SJSA1 (cell line): ENCODE measurements at places on chromosomes 4 and X. TPM values are rescaled to one million over a fixed set of nuclear protein-coding genes. Genes with fewer than 3 reads are reported as not detected.

FAM236A gene
- total RNA-seq, result not detected in 2 replicates

RTL9 gene
- 0.11 TPM in 1 of 2 replicates, not detected in the other for total RNA-seq

HDX gene
- 4.0 and 4.6 TPM in 2 replicates for total RNA-seq

CXorf49 gene
- total RNA-seq, result not detected in 2 replicates

MED14 gene
- total RNA-seq, result 9.0 and 18.9 TPM in 2 replicates

GPC4 gene
- 22.3 and 25.8 TPM in 2 replicates for total RNA-seq

HEPH gene
- total RNA-seq, result 5.8 and 9.6 TPM in 2 replicates

CFAP99 gene
- total RNA-seq, result not detected in 2 replicates

TCEAL3 gene
- total RNA-seq, result 21.0 and 30.5 TPM in 2 replicates

DNA sequence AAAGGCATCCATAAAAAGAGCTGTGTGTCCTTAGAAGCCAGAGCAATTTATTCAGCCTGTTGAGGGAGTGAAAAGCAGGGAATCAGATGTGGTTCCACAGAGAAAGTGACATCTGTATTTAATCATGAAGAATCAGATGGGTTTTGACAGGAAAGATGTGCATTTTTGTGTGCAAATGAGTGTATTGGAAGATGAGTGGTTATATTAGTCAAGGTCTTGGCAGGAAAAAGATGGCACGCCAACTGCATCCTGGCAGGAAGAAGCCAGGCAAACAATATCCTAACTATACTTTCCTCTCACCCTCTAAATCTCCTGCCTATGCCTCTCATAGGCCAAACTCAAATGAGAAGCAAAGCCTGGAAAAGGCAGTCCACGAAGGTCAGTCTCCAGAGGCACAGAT is 59.1 kb downstream of the SCFD2 start:
- no peaks in the 10 kb centered on the region for H3K4me1 ChIP-seq

GRCh38 chr4:18611026-18611425 is 589.5 kb upstream of the LCORL start:
- H3K4me3 ChIP-seq, result no peak overlapping the region
- no peak overlapping the region for H3K27ac ChIP-seq
- no peak for DNase-seq
- H3K4me1 ChIP-seq, result no peaks in the 10 kb centered on the region
- no peaks in the 10 kb centered on the region for H3K36me3 ChIP-seq

DNA sequence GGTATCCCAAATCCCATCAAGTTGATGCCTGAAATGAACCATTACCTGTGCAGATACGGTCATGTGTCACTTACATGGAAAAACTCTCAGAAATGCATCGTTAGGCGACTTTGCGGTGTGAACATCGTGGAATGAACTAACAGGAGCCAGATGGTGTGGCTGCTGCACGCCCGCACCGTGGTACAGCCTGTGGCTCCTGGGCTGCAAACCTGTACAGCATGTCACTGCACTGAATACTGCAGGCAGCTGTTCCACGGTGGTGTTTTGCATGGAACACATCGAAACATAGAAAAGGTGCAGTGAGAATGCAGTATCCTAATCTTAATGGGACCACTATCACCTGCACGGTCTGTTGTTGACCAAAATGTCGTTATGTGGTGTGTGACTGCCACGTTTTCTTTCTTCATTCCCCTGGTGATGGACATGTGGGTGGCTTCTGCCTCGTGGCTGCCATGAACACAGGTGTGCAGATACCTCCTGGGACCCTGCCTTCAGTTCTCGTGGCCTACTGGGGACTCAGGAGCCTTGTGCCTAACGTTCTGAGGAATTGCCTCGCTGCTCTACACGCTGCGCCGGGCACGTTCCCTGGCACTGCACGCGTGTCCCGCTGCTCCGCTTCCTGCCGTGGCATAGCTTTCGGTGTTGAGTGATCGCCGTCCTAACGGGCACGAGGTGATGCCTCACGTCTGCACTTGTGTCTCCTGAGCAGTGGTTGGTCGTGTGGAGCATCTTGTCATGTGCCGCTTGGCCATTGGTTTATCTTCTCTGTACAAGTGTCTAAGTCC is 18.5 kb downstream of the MAEA start:
- H3K36me3 ChIP-seq, result peaks cover 4% of the 10 kb centered on the region
- no peak for DNase-seq
- H3K27ac ChIP-seq, result no peak overlapping the region
- H3K27me3 ChIP-seq, result no peaks in the 10 kb centered on the region
- H3K4me3 ChIP-seq, result no peak overlapping the region

GRCh38 chr4:54063737-54064316 is 578 bp downstream of the CHIC2 start:
- DNase-seq, result peak; percentile 60
- peak overlapping the region; percentile 96 for H3K4me3 ChIP-seq
- H3K4me1 ChIP-seq, result peaks cover 38% of the 10 kb centered on the region

- no peak overlapping the region for H3K4me3 ChIP-seq
- H3K36me3 ChIP-seq, result no peaks in the 10 kb centered on the region
Observed at GRCh38 chrX:1521459-1521956, 15.5 kb downstream of the P2RY8 start.

GRCh38 chr4:177770776-177771175 is 328.5 kb upstream of the AGA start:
- H3K27me3 ChIP-seq, result no peaks in the 10 kb centered on the region
- no peaks in the 10 kb centered on the region for H3K4me1 ChIP-seq
- DNase-seq, result no peak
- no peak overlapping the region for H3K4me3 ChIP-seq

DNA sequence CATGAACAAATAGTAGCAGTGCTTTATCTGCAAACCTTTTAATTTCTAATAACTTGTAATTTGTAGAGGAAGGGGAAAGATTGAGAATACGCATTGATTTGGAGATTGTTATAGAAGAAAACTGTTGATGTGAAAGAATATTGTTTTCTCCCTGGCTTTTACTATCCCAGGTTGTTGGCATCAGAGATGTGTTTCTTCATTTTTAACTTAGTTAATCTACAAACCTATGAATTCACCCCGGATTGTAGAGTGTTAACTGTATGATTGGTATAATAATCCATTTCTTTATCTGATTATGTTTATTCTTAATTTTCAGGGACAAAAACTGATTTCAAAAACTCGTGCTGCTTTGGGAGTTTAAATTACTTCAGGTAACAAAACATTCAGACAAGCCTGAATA is 18.9 kb downstream of the AFP start:
- no peak overlapping the region for H3K27ac ChIP-seq
- H3K27me3 ChIP-seq, result peaks cover 4% of the 10 kb centered on the region; the same call in 1 of the 2 replicates
- H3K36me3 ChIP-seq, result no peaks in the 10 kb centered on the region
- DNase-seq, result no peak
- H3K4me3 ChIP-seq, result no peak overlapping the region
- H3K4me1 ChIP-seq, result peaks cover 10% of the 10 kb centered on the region

DNA sequence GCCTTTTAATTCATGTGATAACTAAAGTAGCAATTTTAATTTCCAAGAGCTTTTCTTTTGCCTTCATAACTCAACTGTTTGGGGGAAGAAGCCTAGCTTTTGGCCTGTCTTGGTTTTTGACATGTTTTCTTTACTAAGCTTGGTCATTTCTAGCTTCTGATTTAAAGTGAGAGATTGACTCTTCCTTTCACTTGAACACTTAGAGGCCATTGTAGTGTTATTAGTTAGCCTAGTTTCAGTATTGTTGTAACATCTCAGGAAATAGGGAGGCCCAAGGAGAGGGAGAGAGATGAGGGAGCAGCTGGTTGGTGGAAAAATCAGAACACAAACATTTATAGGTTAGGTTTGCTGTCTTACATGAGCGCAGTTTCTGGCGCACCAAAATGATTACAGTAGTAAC is 44.8 kb downstream of the DCLK2 start:
- peaks cover 40% of the 10 kb centered on the region for H3K4me1 ChIP-seq
- DNase-seq, result no peak
- no peaks in the 10 kb centered on the region for H3K36me3 ChIP-seq
- H3K27ac ChIP-seq, result no peak overlapping the region
- H3K4me3 ChIP-seq, result no peak overlapping the region

- H3K4me3 ChIP-seq, result no peak overlapping the region
- peak overlapping the region; percentile 89 for H3K27ac ChIP-seq
- H3K4me1 ChIP-seq, result peaks cover 31% of the 10 kb centered on the region
Observed at GRCh38 chr4:19689511-19689910, 562.2 kb upstream of the SLIT2 start.

GRCh38 chr4:26822546-26822945 is 38.1 kb upstream of the STIM2 start:
- H3K36me3 ChIP-seq, result no peaks in the 10 kb centered on the region
- H3K4me1 ChIP-seq, result no peaks in the 10 kb centered on the region
- no peaks in the 10 kb centered on the region for H3K27me3 ChIP-seq
- H3K27ac ChIP-seq, result no peak overlapping the region
- DNase-seq, result no peak

- no peaks in the 10 kb centered on the region for H3K27me3 ChIP-seq
- H3K36me3 ChIP-seq, result no peaks in the 10 kb centered on the region
- no peak overlapping the region for H3K27ac ChIP-seq
- no peak for DNase-seq
Observed at GRCh38 chrX:153768311-153769157, 4.5 kb downstream of the PLXNB3 start.

DNA sequence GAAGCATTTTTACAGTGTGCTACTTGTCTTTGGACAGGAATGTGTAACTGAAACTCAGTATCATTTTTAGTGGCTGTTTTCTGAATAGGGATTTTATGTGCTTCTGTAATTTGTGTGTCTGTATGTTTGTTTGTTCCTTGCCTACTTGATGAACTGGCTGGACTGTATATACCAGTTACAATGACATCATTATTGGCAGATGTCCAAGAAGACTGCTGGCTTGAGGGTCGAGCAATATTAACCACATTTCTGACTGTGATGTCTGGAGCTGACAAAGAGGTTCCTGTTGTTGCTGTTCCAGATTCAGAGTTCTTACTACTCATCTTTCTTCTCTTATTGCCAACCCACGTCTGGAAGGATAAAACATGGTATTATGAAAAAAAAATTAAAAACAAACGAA is 33.0 kb downstream of the HDX start:
- no peak for DNase-seq
- H3K4me1 ChIP-seq, result no peaks in the 10 kb centered on the region
- H3K36me3 ChIP-seq, result no peaks in the 10 kb centered on the region
- no peak overlapping the region for H3K27ac ChIP-seq
- no peak overlapping the region for H3K4me3 ChIP-seq

- H3K4me1 ChIP-seq, result no peaks in the 10 kb centered on the region
- no peak within 1 kb of the TSS for H3K4me3 ChIP-seq
- H3K27ac ChIP-seq, result no peak within 1 kb of the TSS
- DNase-seq, result no peak
- no peaks in the 10 kb centered on the region for H3K27me3 ChIP-seq
Observed at GRCh38 chrX:48683411-48683982, at the start of gene WAS. Gene WAS (plus strand): TSS chrX:48683799. CDS start chrX:48683854, 55 bp downstream.

- H3K4me1 ChIP-seq, result no peaks in the 10 kb centered on the region
- H3K4me3 ChIP-seq, result no peak overlapping the region
- no peak for DNase-seq
- H3K27me3 ChIP-seq, result no peaks in the 10 kb centered on the region
- H3K27ac ChIP-seq, result no peak overlapping the region
Observed at GRCh38 chrX:16063921-16064320, 59.4 kb upstream of the GRPR start.

DNA sequence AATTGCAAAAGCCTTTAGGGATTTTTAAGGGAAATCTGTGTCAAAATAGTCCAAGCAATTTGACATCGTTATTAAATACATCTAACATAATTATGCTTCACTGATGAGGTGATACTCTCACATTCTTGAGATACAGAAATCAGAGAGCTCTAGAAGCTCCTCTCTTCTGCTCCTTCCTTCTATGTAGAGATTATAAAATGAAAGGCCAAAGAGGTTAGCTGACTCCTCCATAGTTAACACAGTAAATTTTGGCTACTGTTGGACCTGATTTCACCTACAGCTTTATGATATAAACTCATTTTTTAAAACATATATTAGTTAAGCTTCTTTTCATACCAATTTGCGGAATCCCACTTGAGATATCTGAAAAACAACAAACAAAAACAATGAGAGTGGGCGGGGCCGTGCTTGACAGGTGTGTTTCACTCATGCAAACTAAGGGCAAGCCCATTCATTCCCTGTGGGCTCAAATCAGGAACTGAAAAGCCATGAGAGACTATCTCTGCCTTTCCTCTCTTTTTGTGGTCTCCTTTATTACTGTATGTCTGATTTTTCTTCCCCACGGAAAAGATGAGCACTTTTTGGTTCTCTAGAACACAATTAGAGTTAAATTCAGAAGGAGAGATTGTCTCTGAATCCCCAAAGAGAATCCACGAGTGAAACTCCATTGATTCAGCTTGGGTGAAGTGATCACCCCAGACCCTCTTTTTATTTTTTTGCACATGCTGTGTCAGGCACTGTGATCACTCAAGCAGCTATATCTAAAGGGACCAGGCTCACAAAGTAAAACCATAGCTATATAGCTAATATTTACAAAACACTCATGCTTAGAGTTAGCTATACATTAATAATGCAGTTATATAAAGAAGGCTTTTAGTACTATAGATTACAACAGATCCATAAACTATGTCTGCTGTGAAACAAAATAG is 566.3 kb downstream of the IL15 start:
- H3K36me3 ChIP-seq, result no peaks in the 10 kb centered on the region
- no peaks in the 10 kb centered on the region for H3K27me3 ChIP-seq
- no peak overlapping the region for H3K4me3 ChIP-seq
- H3K27ac ChIP-seq, result no peak overlapping the region
- DNase-seq, result no peak

DNA sequence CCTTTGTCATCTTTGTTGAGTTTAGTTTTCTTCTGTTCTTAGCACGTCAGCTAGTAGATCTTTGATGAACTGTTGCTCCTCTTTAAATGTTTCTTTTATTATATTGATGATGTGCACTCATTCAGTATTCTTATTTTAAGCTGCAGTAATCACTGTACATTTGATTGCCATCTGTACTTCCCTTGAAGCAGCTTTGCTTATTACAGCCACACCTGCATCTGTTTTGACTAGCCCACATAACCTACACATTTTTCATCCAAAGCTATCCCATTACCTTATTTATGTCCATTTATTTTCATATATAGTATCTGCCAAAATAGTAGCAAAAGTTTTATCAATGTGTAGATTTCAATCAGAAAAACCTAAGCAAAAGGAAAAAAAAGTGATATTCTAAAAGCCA is 23.9 kb upstream of the GUCY1B1 start:
- no peaks in the 10 kb centered on the region for H3K36me3 ChIP-seq
- H3K4me1 ChIP-seq, result no peaks in the 10 kb centered on the region
- no peak overlapping the region for H3K27ac ChIP-seq
- no peak for DNase-seq
- no peaks in the 10 kb centered on the region for H3K27me3 ChIP-seq

DNA sequence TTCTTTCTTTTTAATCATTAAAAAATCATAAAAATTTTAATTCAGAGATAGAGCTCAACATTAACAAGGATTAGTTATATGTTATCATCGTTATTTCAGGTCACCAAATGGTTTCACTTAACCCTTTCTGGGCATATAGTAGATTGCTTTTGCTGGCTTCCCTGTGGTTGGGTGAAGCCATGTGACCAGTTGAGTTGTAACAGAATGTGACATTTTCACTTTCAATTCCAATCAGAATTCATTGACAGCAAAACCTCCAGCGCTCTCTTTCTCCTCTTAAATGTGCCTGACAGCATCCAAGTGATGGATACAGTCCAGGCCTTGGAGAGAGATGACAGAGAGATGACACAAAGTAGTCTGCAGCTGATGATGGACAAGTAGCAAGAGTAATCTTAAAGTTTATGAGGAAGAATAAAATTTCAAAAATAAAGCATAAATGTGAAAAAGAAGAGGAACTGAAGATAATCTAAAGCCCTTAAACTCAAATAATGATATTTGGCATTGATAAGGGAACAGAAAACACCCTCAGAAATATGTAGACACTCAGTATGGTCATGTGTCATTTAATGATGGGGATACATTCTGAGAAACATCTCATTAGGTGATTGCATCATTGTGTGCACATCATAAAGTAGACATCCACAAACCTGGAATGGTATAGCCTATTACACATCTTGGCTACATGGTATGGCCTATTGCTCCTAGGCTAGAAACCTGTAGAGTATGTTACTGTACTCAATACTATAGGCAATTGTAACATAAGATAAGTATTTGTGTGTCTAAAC is 92.3 kb upstream of the QRFPR start:
- no peaks in the 10 kb centered on the region for H3K36me3 ChIP-seq
- H3K4me3 ChIP-seq, result no peak overlapping the region
- H3K27ac ChIP-seq, result no peak overlapping the region
- H3K4me1 ChIP-seq, result no peaks in the 10 kb centered on the region
- no peak for DNase-seq
